Retina (tissue), 1 donor: ENCODE measurements at places on chromosomes 12 and 14.

DNA sequence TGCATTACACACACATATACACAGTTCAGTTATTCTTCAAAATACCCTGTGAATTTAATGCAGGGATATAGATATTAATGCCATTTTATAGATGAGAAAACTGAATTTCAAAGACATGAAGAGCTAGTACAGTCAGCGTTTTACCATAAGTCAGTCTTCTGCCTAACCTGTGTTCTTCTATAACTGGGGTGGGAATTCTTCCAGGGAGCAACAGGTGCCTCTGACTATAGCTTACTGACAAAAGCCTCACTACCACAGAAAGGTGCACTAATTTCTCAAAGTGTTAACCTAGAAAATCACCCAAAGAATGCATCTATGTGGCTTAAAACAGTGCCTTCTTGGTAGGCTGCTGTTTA, 84.4 kb downstream of the STXBP6 start:
- DNase-seq = no peak

DNA sequence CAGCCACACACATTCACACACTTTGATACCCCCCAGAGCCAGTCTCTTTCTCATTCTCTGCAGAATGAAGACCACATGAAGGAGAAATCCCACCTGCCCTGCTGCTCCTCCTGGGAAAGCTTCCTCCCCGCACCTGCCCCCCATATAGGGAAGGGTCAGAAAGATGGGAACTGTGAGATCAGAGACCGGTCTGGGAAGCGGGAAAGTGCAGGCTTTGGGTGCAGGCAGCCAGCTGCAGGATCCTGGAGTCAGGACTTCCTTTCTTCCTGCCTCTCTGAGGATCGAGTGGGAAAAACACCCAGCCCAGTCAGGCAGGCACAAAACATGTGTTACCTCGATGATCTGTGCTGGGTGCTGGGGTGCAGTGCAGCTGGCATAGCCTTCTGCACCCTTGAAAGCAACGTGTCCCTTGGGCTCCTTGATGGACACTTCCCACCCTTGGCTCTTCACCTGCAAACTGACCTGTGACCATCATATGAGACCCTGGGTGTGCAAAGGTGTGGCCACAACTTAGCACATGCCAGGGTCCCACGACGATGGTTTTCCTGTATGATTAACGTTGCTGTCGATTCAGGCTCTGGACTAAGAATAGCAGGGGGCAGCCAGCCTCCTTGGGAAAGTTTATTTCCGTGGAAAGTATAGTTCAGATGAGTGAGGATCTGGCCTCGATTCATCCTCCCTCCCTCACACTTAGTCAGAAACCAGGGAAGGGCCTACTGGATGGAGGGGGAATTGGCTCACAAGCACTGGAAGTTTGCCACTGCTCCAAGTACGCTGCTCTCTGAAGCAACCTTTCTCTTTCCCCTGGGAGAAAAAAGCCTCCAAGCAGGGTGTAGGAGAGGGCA, 105.4 kb upstream of the MED13L start:
- no peak for DNase-seq

DNA sequence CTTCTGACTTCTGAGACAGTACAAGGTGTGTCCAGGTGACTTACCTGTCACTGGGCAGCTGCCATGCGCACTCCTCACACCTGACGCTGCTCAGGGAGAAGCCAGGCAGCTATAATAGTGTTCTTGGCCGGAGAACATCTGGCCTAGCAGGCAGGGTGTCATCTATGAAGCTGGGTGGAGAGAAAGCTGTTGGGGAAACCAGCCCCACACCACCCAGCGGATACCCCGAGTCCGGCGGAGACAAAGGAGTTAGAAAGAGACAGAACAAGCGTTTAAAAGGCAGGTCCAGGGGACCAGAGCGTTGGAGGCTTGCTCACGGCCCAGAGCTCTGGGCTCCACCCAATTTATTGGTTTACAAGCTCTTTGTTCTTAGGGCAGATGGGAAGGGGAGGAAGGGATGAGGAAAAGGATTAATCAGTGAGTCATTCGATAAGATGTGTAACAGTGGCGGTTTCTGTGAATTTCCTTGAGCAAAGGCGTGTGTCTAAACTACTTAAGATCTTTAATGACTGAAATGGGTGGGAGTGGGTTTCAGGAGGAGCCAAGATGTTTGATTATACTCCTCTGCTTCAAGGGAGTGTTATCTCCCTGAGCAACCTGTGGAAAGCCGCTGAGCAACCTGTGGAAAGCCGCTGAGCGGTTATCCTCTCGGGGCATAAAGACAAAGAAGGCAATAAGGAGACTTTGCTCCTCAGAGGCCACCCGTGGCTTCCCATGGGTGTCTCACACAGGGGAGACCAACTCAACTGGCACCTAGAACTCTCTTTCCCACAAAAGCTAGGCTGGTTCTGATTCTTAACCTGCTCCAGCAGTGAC, at the start of gene GALNT8:
GALNT8 (plus strand) TSS at position 580 of the 816 bp plus-strand sequence. CDS start 278 bp downstream, outside the sequence.
- no peak for DNase-seq

DNA sequence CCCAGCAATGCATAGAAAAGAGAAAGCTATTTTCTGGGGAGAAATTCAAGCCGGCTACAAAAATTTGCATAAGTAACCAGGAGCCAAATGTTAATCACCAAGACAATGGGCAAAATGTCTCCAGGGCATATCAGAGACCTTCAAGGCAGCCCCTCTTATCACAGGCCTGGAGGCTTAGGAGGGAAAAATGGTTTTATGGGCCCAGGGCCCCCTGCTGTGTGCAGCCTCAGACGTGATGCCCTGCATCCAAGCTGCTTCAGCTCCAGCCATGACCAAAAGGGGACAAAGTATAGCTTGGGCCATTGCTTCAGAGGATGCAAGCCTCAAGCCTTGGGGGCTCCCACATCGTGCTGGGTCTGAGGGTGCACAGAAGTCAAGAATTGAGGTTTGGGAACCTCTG, 15.8 kb downstream of the TMEM233 start:
- no peak for DNase-seq

DNA sequence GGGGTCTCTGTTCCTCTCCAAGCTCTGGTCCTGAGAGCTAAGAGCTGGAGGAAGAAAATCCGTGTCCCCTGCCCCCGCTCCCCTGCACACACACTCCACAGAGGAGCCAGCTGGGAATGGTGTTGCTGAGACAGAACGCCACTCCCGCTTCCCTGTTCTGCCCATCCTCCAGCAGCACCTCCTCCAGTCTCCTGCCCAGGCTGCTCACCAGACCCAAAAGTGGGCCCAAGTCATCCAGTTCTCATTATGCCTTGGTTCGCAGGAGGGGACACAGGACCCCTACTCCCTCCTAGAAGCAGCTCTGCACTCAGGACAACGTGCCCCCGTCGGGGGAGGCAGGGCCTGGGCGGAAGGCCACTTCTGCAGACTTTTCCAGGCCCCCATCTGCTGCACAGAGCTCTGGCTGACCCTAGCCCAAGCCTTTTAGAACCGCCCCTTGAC, 830 bp upstream of the TRMT61A start:
- DNase-seq = peak; percentile 55

GRCh38 chr12:110286623-110287022, 5.6 kb downstream of the ATP2A2 start:
- no peak for DNase-seq

DNA sequence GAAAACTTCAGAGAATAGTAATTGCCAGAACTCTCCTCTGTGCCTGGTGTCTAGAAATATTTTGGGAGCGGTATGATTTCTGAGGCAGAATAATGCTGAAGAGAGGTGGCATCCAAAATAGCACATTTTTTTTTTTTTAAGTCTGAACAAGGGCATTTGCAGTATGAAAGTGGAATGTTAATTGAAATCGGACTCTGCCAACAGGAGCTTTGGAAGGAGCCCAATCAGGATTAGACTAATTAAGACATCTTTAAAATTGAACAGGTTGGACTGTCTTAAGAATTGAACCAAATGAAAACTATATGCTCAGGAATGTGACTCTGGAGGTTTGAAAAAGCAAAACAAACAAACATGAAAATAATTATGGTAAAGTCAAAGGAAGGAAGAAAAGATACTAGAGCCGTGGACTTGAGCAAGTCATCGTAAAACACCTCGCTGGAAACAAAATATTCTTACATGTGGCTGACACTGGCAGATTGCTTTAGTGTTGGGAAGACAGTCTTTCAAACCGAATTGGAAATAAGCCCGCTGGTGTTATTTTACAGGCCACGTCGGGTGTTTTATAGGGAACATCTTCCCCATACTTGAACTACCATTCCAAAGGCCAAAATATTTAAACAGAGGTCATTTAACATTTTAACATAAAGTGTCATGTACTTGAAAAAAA, 436.3 kb downstream of the VRK1 start:
- DNase-seq = no peak

- no peak for DNase-seq
These were observed 6.0 kb upstream of the RNASE6 start for GRCh38 chr14:20775043-20775442.

GRCh38 chr12:24838531-24838950, 110.4 kb downstream of the BCAT1 start:
- DNase-seq = no peak
